ENCODE measurements at places on chromosomes 12 and 14. TPM values are rescaled to one million over a fixed set of nuclear protein-coding genes. Genes with fewer than 3 reads are reported as not detected.

The SRGAP1 gene
- total RNA-seq, result 28.3 TPM

The KRT74 gene
- total RNA-seq, result not detected

The MYO1H gene
- not detected for total RNA-seq

- no peak for DNase-seq
These were observed 206.4 kb downstream of the CRADD start for GRCh38 chr12:93883436-93884154.

DNA sequence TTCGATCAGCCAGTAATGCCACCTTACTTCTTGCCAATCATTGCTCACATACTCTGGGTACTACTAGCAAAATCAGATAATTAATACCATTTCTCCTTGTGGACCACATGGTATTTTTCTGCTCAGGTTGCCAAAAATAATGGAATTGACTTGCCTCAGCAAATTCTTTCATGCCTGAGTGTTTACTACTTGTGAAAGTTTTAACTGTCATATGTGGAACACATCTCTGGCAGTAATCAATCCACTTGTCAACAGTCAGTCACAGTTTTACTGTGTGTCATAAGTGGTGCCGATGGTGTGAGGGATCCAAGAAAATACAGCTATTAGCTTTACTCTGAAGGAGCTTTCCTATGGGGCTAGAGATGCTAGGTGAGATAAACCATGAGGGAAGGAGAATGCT lies 55.3 kb upstream of the ATF1 start:
- DNase-seq, result no peak

DNA sequence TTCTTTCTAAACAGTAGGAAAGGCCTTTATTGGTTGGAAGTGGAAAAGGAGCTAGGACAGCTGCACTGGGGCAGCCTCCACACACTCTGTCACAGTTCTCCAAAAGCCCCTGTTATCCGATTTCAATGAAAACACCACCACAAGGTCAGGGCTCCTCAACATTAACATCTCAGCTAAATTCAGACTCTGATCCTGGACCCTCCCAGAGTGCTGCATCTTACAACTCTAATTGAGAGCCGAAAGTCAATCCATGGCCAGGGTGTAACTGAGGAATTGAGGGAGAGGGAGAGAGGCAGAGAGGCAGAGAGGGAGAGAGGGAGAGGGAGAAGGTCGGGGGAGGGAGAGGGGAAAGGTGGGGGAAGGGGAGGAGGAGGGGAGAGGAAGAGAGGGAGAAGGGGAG lies 32.1 kb downstream of the DICER1 start:
- no peak for DNase-seq

GRCh38 chr12:30427555-30427954 lies 268.1 kb downstream of the IPO8 start:
- no peak for DNase-seq

GRCh38 chr14:92217936-92218335 lies 96.2 kb downstream of the CPSF2 start:
- DNase-seq, result no peak

DNA sequence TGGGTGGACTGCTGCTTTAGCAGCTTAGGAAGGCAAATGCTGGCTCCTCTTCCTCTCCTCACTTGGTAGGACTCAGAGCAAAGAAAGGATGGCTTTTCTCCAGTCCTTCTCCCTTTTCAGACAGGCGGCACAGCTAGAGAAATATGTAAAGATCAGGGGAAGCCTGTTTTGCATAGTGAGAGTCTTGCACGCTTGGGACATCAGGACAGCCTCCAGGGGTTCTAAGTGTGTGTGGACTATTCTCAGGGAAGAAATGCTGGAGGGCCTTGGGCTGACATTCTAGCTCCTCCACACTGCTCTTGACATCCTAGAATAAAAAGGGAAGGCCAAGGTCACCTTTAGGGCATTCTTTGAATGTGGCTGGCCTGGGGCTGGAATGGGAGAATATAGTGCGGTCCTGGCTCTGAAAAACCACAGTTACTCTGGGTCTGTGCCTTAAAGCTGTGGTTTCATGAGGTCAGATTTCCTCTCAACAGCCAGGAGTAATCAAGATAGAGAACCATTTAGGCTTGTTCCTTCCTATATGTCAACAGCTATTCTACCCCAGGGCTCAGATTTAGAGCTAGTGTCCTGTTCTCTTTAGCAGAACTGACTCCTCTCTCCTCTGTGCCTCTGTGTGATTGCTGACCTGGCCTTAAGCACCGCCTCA lies 24.3 kb downstream of the CMA1 start:
- no peak for DNase-seq

Measured in Calu3 (cell line).